ENCODE measurements at places on chromosomes 4 and X.

DNA sequence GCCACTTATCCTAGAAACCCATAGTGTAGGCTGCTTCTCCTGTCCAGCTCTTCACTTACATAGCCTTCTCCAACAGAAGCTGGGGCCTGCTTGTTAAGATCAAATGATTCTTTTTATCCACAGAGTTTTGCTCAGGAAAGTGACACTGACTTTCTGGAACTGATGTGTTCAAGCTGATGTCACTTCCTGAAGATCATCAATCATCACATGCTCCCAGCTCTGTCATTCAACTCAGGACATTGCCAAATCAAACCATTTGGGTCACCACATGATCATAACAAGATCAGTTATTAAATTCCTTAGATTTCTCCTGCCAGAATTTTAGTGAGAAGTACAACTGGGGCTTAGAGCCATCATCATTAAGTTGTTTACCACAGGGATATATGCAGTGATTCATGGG lies 39.4 kb downstream of the GLRA3 start:
- no peak for DNase-seq

DNA sequence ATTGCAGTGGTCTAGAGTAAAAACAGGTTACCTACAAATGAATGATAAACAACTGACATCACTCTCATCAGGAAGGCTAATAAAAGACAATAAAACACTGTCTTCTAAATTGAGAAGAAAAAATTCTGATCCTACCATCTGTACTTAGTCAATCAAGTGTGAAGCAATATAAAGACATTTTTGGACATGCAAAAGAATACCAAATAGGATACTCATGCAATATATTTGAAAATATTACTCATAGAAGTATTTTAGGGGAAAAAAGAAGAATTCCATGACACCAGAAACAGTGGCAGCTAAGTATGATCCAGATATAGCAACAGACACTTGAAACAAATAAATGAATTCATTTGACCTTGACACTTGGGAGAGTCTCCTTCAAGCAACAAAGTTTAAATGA lies 63.8 kb upstream of the FAM120C start:
- peak; percentile 15 for DNase-seq

- no peak for DNase-seq
These were observed 216.1 kb upstream of the TLL1 start for GRCh38 chr4:165656829-165657490.

DNA sequence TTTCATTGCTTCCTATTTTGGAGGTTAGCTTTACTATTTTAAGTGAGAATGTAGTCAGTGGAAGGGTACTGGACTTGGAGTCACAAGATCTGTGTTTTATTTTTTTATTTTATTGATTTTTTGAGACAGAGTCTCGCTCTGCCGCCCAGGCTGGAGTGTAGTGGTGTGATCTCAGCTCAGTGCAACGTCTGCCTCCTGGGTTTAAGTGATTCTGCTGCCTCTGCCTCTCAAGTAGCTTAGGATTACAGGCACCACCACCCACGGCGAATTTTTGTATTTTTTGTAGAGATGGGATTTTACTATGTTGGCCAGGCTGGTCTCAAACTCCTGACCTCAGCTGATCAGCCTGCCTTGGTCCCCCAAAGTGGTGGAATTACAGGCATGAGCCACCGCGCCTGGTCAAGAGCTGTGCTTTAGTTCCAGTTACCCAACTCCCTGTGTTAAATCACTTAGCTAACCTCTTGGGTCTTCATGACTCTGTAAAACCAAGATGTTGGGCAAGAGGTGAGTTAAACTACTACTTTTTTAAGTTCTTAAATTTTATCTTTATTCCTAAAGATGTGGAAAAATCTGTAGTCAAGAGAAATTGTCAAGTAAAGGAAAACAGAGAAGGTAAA lies 11.2 kb downstream of the USP9X start:
- no peak for DNase-seq
